HCEC 1CT (cell line): ENCODE measurements at places on chromosomes 5 and 9.

DNA sequence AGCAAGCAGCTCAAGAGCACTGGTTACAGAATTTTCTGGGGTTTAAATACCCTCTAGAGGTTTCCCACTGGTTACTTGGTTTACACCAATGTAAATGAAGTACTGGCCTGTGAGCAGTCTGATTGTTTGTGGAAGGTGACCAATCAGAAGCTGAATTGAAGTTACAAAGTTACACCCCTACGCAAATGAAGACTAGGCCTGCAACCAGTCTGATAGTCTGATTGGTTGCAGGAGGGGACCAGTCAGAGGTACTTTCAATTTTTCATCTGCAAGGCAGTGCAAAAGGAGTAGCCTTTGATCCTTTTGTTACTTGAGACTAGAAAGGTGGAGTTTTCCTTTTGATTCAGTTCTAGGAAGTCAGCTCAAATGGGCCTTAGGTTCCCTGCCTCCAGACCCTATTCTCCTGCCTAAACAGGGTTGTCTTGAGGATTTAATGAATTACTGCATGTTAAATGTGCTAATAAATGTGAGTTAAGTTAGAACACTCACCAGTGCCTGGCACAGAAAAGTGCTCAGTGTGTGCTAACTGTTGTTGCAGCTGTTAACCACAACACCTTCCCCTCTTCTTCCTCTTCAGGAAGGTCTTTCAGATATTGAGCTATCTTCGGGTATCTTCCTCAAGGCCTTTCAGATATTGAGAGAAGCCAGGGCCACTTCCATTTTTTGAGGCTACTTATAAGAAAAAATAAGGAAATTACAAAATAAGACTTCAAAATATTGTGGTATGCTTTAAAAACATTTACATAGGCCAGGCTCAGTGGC is 32.1 kb upstream of the CLINT1 start:
- DNase-seq = no peak

DNA sequence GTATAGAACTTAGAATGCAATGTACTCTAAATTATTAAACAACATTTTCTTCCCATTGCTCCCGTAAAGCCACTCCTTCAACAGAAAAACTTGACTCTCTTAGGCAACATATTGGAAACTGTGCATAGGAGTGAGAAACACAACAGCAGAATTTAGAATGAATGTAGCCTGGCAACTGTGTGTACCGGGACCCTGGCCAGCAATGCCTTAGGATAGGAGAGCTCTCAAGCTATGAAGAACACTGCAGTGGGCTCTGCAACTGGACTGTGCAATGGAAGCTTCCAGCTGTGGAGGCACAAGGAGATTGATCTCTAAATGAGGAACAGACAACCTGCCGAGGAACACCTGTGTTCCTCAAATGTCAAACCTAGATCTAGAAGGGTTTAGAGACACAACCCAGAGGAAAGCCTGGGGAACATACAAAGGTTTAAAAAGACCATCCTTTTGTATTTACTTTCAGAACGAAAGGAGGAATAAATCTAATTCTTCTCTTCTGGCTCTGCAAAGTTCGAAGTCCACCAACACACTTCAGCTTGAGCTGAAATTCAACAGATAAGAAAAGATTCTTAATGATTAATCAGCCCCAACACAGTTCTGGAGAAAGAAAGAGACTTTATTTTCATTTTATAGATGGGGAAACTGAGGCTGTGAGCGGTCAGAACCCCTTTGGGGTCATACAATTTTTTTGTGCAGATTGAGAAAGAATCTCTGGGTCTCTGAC is 51.5 kb upstream of the ARL15 start:
- no peak for DNase-seq

- no peak for DNase-seq
These were observed 14.9 kb upstream of the PCSK1 start for GRCh38 chr5:96447949-96448348.

GRCh38 chr9:123081824-123082223 is 48.4 kb downstream of the GPR21 start:
- peak; percentile 54 for DNase-seq

DNA sequence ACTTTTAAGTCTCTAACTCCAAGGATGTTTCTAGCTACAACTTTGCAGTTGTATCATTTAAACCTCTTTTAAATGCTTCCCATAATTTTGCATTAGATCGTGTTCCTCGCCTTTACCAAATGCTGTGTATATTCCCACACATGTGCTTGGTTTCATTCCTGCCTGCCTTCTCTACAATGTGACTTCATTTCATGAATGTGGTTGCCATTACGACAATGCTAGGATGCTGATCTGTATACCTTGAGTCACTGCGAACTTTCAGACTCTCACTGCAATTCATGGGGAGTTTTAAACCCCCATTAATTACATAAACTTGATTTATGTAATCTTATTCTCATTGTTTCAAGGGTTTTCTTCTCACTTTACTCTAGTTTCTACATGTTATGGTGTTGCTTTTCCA is 50.3 kb downstream of the UBE2QL1 start:
- DNase-seq = peak; percentile 1

GRCh38 chr9:113154471-113154870 is 3.7 kb downstream of the SLC31A2 start:
- DNase-seq = peak; percentile 61

DNA sequence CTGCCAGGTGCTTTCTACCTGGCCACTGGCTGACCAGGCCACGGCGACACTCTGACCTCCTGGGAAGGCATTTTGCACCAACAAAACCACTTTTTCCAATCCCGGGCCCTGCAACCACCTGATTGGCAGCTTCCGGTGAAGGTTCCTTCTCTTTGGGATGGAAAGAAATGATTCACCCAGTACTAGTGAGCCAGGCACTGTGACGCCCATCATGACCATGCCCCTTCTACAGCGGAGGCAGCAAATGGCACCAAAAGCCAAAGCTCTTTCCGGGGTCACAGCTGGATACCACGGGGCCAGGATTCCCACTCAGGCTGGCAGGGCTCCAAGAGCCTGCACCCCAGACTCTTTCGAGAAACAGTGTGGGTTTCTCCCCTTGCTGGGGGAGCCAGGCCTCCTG is 4.7 kb downstream of the NOTCH1 start:
- DNase-seq = no peak

DNA sequence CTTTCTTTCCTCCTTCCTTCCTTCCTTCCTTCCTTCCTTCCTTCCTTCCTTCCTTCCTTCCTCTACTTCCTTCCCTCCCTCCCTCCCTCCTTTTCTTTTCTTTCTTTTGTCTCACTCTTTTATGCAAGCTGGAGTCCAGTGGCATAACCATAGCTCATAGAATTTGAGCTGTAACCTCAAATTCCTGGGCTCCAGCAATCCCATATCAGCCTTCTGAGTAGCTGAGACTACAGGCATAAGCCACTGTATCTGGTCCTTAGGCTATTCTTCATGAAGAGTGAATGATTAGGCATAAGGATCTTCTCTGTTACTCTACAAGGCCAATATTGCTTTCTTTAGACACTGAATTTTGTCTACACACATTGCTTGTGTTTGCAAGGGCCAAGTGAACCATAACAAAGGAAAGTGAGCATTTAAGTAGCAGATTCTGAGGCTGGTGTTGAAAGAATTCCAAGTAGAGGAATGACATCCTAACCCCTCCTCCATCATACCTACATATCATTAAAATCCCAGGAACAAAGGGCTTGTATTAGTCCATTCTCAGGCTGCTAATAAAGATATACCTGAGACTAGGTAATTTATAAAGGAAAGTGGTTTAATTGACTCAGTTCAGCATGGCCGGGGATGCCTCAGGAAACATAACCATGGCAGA is 293.2 kb downstream of the HCN1 start:
- DNase-seq = no peak

GRCh38 chr5:131282235-131282634 is 18.4 kb downstream of the CDC42SE2 start:
- no peak for DNase-seq

GRCh38 chr5:36392186-36392585 is 90.5 kb upstream of the RANBP3L start:
- no peak for DNase-seq

GRCh38 chr9:131347376-131348020 is 46.4 kb upstream of the PRRC2B start:
- DNase-seq = no peak

GRCh38 chr5:163712011-163712410 is 206.6 kb downstream of the MAT2B start:
- no peak for DNase-seq

- DNase-seq = no peak
These were observed 65.0 kb upstream of the RAPGEF1 start for GRCh38 chr9:131804826-131805225.

DNA sequence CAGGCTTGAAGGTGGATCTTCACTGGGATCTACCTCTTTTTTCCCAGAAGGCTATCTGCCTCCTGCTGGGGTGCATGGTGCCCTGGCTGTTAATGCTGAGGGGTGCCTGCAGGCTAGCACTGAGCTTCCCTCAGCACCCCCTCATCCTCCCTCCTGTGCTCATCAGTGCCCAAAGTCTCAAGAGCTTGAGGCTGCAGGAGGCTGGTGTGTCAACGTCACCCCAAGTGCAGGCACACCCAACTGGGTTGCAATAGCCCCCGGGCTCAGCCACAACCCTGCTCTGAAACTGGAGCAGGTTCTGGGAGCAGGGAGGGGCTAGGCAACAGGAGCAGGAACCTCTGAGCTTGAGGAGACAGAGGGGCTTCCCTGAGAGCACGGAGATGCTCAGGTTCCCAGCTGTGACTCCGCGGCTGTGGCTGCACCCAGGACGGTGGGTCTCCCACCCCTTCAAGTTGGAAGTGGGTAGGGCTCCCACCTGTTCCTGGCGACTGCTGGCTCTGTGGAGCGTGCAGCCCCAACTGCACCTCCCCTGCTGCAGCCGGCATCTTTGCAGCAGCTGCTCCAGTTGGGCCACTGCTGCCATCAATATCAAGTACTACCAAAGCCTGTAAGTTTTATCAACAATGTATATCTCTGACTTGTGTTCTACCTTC is 1266.6 kb upstream of the C9orf72 start:
- DNase-seq = no peak

GRCh38 chr5:173771121-173771724 is 116.9 kb upstream of the CPEB4 start:
- no peak for DNase-seq

GRCh38 chr9:6449645-6450044 is 36.6 kb downstream of the UHRF2 start:
- DNase-seq = no peak

- no peak for DNase-seq
These were observed 298.9 kb downstream of the TRIM32 start for GRCh38 chr9:116986015-116986414.

GRCh38 chr9:21331676-21332402 is 3.4 kb downstream of the KLHL9 start:
- no peak for DNase-seq

DNA sequence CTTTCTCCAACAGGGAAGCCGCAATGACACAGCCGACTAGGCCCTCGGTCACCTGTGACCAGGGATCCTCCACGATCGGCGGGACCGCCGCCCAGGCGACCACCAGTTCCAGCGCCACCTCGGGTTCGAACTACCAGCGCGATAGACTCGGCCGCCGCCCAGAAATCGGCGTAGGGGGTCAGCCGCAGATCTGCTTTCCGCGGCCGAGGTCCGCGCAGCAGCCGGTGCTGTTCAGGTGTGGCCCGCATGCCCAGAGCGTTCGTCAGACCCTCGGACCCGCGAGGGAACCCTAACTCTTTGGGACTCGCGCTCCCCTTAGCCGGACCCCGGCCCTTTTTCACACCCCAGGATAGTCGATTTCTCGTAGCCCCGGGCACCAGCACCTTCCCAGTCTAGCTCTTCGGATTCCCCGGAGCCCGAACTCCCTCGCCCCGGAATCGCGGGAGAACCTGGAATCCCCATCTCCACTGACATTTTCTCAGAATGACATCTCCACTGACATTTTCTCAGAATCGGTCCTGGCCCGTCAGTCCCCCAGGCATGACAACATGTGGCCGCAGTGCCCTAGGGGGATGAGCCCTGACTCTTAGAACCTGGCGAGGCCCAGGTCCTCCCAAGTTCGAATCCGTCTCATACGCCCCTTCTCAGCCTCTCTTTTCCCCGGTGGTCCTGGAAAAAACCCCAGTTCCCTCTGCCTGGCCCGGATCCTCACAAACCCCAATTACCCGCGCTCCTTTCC is 428 bp downstream of the C5orf52 start:
- no peak for DNase-seq

GRCh38 chr5:77758141-77758938 is 17.8 kb downstream of the TBCA start:
- no peak for DNase-seq

DNA sequence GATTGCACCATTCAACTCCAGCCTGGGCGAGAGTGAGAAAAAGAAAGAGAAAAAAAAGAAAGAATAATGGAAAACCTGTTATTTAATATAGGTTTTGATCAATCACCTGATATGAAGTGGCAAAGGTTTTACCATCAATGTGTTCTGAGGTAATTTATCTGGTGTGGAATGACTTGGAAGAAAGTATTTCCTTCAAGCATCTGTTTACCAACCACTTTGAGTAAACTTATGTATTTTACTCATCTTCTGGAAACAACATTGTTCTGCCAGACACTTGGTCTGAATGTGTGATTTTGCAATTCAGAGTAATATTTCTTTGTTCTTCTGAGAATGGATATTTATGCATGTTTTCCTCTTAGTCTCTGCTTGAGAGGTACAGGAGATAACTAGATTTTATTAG is 24.3 kb downstream of the KIF2A start:
- no peak for DNase-seq

DNA sequence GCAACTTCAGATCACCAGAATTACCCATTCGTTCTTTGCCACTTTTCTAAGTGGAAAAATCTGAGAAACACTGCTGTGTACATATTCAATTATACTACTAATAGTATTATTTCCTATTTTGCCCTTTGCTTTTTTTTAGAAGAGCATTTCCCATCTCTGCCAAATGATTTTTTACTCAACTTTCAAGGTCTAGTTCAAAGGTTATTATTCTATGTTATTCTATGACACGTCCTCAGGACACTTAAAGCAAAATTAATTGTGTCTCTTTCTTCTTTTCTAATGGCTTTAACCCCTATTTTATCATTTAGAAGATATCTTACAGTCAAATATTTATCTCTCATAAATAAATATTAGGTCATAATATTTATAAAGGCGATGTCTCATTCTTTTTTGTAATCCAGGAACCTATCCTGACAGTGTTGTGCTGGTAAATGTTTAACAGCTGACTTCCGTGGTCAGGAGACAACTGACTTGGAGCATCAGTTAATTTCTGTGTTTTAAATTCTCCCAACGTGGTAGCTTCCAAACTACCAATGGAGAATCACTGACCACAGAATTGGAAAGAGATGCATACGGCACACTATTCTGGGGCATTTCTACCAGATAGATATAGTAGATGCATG is 375.2 kb downstream of the ARRDC3 start:
- no peak for DNase-seq

DNA sequence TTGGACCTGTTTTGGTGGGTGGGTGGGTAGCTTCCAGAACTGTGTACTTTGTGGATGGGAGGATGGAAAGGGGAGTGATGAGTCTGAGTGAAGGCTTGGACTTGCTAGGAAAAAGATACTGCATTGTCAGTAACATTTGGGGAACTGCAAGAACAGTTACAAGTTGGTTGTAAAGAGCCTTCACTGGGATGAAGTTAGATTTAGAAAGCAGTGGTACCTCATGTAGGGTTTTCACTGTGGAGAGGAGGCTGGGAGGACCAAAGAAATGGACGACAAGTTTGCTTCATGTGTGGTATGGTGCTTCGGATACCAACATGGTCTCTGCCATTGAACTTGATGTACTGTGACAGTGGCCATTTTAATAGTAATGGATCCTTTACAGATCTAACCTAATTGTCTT is 50.3 kb downstream of the RAD23B start:
- no peak for DNase-seq

- no peak for DNase-seq
These were observed 11.0 kb upstream of the GPSM1 start for GRCh38 chr9:136316271-136316751.

- DNase-seq = no peak
These were observed 171.0 kb downstream of the DEPDC1B start for GRCh38 chr5:60529001-60529400.

- no peak for DNase-seq
These were observed 116.8 kb downstream of the PDZD2 start for GRCh38 chr5:31755676-31756230.
